LHCN-M2 (cell line): ENCODE measurements at places on chromosomes 4 and X.

DNA sequence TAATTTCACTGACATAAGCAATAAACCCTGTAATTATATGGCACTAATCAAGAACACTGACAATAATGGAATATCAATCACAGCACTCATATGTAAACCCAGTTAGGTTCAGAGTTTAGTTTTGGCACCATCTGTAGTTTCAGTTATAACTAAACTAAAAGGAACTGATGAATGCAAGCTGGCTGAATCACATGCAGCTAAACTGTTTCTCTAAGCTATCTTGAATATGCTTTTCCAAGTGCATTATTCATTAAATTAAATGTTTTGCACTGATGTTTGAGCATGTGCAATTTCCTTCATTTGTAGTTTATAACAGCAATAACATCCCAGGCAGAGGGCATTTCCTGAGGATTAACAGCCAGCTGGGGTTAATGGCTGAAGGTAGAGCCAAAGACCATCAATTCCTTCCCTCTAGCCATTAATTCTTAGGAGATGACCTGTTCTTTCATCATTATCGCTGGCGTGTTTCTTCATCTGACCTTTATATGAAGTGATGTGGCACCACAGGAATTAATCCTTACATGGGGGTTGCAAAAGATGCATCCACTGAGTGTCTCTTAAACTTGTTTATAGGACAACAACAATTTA, 562.8 kb upstream of the IGFBP7 start:
- no peak for DNase-seq

DNA sequence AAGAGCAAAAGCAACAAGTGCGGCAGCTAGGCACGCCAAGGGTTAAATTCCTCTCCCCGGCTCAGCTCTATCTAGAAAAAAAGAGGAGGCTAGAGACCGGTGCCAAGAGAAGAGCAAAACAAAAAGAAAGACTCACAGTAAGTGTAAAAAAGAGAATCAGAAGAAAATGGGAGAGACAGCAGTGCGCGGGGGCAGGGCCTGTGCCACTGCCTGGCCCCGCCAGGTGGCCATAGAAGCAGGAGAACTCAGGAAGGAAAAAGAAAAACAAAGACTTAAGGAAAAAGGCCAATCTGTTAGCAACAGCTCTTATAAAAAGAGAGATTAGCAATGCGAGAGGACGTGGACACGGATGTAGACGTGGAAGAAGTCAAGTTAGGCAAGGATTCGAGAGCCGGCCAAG, 3.2 kb downstream of the ACOX3 start:
- no peak for DNase-seq

DNA sequence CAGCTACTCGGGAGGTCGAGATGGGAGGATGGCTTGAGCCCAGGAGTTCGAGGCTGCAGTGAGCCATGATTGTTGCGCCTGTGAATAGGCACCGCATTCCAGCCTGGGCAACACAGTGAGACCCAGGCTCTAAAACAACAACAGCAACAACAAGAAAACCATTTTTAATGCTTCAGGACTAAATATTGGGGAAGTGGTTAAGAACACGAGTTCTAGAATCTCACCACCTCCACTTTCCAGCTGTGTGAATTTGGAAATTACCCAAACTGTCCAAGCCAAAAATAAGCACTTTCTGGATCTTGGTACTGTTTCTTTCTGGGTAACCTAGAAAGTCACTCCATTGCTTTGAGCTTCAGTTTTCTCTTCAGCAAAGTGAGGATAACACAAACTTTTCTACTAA, 63.2 kb downstream of the ADGRG2 start:
- DNase-seq: no peak

- no peak for DNase-seq
Observed at GRCh38 chr4:24849351-24849750, 54.0 kb downstream of the SOD3 start.

DNA sequence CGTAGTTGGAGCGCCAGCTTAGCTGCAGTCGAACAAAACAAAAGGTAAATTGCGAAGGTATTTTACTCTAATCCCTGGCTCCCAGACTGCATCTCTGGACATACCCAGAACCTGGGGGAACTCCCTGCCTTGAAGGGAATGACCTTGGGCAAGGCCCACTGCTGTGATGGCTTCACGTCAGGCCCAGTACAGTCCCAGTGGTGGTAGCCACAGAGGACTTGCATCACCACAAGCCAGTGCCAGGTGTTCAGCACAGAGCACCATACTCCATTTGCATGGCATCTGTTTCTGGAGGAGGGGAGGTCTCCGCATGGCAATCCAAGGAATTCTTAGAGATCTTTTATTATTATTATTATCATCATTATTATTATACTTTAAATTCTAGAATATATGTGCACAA, 5.6 kb downstream of the ETDA start:
- no peak for DNase-seq

DNA sequence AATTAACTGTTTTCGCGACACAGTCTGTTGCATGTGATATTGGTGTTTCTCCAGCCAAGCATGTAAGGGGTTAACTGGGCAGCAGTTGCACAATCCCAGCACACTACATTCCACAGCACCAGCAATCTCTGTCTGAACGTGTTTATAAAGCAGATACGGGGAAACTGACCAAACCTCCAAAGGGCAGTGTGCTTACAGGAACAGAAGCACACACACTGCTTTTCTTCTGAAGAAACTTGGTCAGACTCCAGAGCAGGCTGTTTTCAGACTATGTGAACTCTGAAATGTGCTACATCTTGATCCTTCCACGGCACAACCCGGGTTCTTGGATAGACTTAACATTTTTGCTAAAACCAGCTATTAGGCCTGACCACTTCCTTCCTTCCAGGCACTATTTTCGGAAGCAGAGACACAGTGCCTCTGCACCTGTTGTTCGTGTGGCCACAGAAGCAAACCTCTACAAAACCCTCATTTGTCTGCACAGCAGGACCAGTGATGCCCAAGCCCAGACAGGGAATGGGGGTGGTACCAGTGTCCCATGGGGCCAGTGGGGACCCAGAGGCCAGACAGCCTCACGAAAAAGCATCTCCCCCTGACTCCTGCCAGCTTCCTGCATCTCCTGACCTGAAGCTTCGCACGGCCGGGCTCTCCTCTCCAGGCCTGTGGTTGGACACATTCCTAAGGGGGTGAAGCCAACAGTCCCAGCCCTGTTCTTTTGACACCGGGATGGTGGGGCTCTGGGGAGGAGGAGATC, 90.1 kb downstream of the IRF2 start:
- DNase-seq: peak; percentile 94

GRCh38 chr4:5220028-5220427, 168.7 kb downstream of the STK32B start:
- peak; percentile 22 for DNase-seq

GRCh38 chr4:17511950-17512795, at the start of gene QDPR:
Gene QDPR (minus strand): TSS chr4:17512090. CDS start chr4:17512054, 36 bp downstream.
- DNase-seq: peak; percentile 53

GRCh38 chr4:143512978-143513313, 556 bp upstream of the SMARCA5 start:
- DNase-seq: no peak

GRCh38 chr4:97500423-97500822, 642.9 kb downstream of the STPG2 start:
- no peak for DNase-seq

DNA sequence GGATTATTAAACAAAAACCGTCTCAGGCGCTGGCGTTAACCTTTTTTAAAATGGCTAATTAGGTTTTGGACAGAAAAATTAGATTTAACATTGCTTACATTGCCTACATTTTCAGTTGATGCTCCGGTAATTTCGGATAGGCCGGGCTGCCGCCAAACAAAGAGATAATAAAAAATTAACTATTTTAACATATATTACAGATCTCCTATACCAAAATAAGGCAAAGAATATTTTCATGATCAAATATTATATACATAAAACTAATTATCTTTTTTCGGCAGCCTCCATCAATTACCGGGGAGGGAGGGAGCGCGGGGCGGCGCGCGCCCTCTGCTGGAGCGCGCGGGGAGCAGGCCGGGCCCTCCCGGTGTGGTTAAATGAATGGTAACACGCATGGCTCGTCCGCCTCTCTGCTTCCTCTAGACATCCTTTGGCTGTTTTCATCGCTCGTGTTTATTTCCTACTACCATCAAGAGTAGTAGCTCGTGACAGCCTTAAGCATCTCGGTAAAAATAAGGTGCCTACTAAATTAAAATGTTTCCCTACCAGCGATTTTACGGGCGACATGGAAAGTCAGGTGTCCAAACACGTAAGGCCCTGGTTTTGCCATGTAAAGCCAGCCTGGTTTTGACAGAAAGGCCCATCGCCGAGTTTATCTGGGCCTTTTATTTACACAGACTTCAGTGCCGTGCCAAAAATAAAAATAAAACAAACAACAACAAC, 52.4 kb upstream of the TMEM33 start:
- peak; percentile 15 for DNase-seq

DNA sequence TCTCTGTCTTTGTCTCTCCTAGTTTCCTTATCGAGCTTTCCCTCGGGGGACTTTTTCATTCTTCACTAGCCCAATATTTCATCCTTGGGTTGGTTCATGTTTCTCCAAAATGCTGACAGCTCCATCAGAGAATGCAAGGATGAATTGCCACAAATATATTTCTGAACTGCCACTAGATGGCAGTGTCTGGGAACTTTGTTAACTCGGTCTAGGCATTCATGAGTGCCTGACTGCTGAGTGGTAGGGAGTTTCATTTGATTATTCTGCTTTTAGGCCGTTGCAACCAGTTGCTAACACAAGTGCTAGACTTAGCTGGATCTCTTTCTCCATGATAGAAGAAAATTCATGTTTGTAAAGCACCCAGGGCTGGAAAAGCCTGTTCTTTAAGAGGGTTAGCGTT, 73.5 kb upstream of the RAP2C start:
- DNase-seq: peak; percentile 48

DNA sequence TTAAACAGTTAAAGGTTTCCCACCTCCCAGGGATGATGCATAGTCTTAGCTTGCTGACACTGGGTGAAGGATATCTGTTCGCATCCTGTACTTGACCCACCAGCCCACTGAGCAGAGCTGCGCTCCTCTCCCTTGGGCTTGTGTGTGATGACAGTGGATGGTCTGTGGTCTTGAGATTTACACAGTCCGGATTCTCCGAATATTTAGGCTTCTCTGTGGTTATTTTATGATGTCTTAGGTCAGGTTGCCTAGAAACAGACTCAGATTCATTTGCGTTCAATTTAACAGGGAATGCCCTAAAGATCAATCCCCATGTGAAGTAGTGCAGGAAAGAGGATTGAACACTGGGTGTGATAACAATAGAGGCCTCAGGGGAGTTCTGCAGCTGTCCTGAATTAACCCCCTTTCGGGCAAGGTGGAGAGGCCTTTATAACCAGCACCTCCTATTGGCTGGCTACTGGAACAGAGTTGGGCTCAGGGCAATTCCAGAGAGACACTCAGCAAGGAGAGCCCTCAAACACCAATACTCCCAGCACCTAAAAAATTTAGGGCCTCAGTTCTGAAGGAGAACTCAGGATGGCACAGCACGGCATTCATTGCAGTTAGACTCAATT, 653.2 kb upstream of the GALNT7 start:
- peak; percentile 90 for DNase-seq

GRCh38 chr4:141416219-141416618, 195.5 kb downstream of the ZNF330 start:
- DNase-seq: no peak

GRCh38 chr4:94649381-94650133, 108.2 kb upstream of the BMPR1B start:
- no peak for DNase-seq

- DNase-seq: no peak
Observed at GRCh38 chrX:55220119-55220794, at the start of gene PAGE5. Gene PAGE5 (plus strand): TSS chrX:55220346. CDS start chrX:55221383, 1,037 bp downstream.

- no peak for DNase-seq
Observed at GRCh38 chr4:156255230-156256007, 301.8 kb upstream of the CTSO start.
